ENCODE measurements at places on chromosomes 5 and 9. TPM values are rescaled to one million over a fixed set of nuclear protein-coding genes. Genes with fewer than 3 reads are reported as not detected.

ERAP2 gene
- 1.3 TPM for total RNA-seq

TRIM14 gene
- total RNA-seq = 10.9 TPM

PCDHA10 gene
- total RNA-seq = 0.01 TPM

FAM120A gene
- total RNA-seq = 79.5 TPM

WNT8A gene
- total RNA-seq = not detected

CDHR2 gene
- total RNA-seq = 0.12 TPM

RASGEF1C gene
- 0.13 TPM for total RNA-seq

FIBCD1 gene
- total RNA-seq = 12.1 TPM

STPG3 gene
- not detected for total RNA-seq

CDO1 gene
- total RNA-seq = not detected

TOPORS gene
- 15.8 TPM for total RNA-seq

SLC28A3 gene
- not detected for total RNA-seq

KCNIP1 gene
- not detected for total RNA-seq

SLC6A19 gene
- 0.38 TPM for total RNA-seq

FAXDC2 gene
- total RNA-seq = 0.55 TPM

FAM169A gene
- total RNA-seq = 7.0 TPM

MARCOL gene
- not detected for total RNA-seq

CNTNAP3B gene
- total RNA-seq = 15.8 TPM
